ENCODE measurements at places on chromosomes 3 and 15.

GRCh38 chr3:120177707-120178306 is 83.6 kb upstream of the GSK3B start:
- no peak for DNase-seq

GRCh38 chr3:185199206-185199605 is 46.3 kb upstream of the C3orf70 start:
- DNase-seq, result no peak

- no peak for DNase-seq
Observed at GRCh38 chr15:49987896-49988295, 131.1 kb downstream of the ATP8B4 start.

DNA sequence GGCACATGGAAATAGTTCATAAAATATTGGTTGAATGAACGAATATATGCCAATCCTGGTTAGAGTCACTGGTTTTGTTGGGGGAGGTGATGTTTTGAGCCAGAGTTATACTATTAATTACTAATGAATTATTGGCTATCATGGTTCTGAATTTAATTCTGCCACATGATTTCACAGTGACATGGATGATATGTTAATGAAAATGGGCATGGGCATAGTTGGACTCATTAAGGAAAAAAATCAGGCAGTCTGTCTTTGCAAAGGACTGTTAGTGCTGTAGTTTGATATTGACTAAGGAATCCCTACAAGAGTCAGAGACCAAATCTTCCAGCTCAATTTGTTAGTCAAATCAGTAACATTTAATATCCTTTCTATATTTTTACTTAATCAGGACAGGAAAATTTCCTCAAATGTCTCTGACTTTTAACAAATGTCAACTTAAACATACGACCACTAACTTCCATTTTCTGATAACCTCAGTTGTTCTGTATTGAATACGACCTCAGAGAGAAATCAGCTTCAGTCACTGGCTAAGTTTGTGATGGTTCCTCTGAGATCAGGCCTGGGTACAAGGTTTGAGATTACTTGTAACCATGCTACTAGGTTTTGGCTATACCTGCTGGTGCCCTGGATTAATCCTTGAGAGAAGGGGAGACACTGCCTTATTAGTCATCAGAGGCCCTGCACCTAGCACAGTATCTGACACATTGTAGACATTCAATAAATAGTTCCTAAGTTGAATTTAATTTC is 13.3 kb downstream of the NFKBIZ start:
- no peak for DNase-seq

GRCh38 chr3:125332504-125332903 is 42.6 kb downstream of the ZNF148 start:
- DNase-seq, result no peak

DNA sequence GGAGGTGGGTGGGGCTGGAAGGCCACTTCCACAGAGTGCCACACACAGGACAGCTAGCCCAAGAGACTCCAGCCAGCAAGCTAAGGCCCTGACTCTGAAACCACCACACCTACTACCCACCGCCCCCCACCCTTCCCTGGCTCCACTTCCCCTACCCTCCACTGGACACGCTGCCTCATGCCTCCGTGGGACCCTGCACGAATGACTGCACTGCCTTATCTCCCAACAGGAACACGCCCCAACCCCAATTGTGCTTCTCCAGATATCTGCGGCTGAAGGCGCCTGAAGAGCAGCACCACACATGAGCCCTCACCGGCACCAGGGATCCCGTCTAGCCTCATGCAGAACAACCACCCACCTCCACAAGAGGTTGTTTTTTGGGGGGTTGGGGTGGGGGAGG is 2.7 kb downstream of the LINGO1 start:
- no peak for DNase-seq

- no peak for DNase-seq
Observed at GRCh38 chr3:189907803-189908202, 212.9 kb downstream of the P3H2 start.

- no peak for DNase-seq
Observed at GRCh38 chr3:16849795-16850194, 35.0 kb upstream of the PLCL2 start.

GRCh38 chr3:154275292-154275691 is 49.0 kb downstream of the DHX36 start:
- no peak for DNase-seq

- no peak for DNase-seq
Observed at GRCh38 chr15:51735228-51736010, 2.0 kb downstream of the LYSMD2 start.
